Uterus (tissue), 4 donors: ENCODE measurements at places on chromosomes 13 and 19.

GRCh38 chr13:110590577-110590976 lies 24.8 kb upstream of the NAXD start:
- no peak for DNase-seq

- DNase-seq = no peak
Observed at GRCh38 chr13:23883255-23883654, 5.9 kb downstream of the MIPEP start.

- DNase-seq = no peak
Observed at GRCh38 chr13:100808330-100809128, 133.9 kb upstream of the TMTC4 start.

DNA sequence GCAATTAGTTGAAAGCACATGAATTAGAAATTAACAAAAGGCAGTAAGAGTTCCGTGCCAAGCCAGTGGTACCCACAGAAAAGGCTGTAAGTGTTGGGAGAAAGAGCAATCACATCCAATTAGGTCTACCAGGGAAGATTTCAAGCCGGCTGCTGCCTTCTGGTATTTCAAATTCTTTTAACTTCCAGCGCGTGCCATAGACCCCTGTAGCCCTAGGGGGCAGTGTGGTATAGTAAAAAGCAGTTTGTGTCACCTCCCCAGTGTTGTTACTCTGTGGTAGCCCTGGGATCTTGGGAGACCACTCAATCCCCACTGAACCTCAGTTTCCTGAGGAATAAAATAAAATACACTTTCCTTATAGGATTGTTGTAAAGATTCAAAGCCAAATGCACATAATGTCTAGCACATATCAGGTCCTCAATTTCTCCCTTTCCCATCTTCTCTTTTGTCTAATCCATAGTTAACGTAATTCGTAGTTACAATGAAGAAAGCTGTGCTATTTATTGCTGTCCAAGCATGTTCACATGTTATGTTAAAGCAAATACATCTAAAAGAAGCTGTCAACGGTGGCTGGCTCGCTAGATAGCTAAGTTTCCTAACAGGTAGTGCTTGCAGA lies 230.2 kb downstream of the TDRD3 start:
- no peak for DNase-seq

- DNase-seq = peak; percentile 83
Observed at GRCh38 chr19:38769635-38770211, 3.6 kb downstream of the LGALS7 start.

- no peak for DNase-seq
Observed at GRCh38 chr19:48914181-48914580, 14.1 kb downstream of the NUCB1 start.

- no peak for DNase-seq
Observed at GRCh38 chr13:35342440-35342839, 134.0 kb downstream of the MAB21L1 start.

- no peak for DNase-seq
Observed at GRCh38 chr13:80502359-80502758, 161.4 kb upstream of the SPRY2 start.

- no peak for DNase-seq
Observed at GRCh38 chr19:13881692-13882418, 4.9 kb downstream of the NANOS3 start.

DNA sequence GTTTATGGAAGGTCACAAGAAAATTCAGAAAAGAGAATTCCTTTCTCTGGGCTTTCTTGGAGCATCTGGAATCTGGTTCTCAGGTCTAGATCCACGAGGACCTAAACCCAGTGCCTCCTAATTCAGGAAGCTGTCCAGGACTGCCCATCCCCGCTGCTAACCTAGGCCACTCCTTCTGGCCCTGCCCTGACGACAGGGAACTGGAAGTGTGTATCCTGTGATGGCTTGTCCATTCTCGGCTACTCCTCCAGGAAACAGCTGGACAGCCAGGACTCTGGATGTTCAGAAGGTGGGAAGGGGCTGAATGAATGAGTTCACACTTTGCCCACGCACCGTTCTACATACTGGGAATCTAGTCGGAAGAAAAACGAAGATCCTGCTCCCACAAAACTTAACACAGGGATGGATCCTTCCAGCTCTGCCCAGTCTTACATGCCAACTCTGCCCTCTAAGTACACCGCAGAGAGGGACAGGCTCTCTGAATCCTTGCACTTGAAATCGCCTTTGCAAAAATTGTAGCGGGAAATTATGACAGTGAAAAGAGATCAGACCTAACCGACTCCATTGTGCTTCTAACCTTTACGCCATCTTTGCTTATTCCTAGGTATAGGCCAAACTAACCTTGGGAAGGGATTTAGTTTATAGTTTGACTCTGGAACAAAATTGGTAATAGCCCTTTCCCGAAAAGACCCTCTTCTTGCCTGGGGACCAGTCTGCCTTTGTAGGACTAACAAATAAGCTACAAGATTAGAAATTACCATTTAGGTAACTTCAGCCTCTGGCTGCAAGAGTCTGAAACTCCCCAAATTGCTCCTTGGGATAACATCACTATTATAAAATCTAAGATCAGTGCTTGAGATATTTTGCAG lies 1.8 kb downstream of the LSM4 start:
- no peak for DNase-seq

DNA sequence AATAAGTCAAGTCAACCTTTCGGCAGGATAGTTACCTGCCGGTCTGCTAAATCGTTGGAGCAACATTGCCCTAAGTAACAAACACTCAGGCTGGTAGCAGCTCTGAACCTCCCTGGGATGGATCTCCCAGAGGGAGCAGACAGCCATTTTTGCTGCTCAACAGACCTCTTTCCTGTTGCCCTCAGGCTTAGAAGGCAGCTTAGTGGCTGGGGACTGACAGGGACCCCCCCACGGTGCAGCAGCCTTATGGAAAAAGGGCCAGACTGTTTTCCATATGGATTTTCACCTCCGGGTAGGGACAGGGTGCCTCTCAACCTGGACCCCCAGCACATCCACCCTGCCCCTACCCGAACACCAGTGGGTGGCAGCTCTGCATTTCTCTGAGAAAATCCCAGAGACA lies 49.7 kb downstream of the UBL3 start:
- DNase-seq = no peak
